ENCODE measurements at places on chromosomes 5 and 9.

DNA sequence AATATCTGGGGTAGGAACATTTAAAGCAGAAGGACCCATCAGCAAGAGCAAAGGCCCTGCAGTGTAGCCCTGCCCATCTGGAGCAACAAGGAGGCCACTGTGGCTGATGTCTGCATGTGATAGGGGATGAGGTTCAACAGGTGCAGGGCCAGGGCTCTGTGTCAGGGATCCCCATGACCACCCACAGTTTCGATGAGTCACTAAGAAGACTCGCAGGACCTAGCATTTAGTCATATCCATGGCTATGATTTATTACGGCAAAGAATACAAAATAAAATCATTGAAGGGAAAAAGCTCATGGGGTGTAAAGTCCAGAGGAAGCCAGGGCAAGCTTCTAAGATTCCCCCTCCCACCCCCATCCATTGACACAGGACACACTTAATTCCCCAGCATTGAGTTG is 188.6 kb downstream of the ADGRV1 start:
- no peak for DNase-seq

- DNase-seq, result no peak
These were observed 26.6 kb downstream of the LAMC3 start for GRCh38 chr9:131035548-131035947.

GRCh38 chr5:128111818-128112448 is 28.4 kb downstream of the SLC12A2 start:
- DNase-seq, result no peak

DNA sequence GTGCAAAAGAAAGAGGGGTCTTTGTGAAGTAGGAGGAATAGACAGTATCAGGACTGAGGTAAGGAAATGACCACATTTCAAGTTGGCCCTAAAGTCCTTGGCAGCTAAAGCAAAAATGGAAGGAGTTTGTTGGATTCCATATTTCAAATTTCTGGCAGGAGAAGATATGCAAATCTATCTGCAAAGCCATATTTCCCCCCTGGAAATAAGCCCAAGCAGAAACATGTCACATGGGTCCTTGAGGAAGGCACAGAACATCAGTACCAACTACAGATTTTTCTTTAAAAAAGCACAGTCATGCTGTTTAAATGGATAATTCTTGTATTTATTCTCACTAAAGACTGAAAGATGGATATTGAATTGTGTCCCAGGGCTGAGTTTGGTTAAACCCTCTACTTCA is 323.0 kb downstream of the TRIM32 start:
- no peak for DNase-seq

- peak; percentile 47 for DNase-seq
These were observed 91.6 kb downstream of the CFAP90 start for GRCh38 chr5:7759257-7759871.

DNA sequence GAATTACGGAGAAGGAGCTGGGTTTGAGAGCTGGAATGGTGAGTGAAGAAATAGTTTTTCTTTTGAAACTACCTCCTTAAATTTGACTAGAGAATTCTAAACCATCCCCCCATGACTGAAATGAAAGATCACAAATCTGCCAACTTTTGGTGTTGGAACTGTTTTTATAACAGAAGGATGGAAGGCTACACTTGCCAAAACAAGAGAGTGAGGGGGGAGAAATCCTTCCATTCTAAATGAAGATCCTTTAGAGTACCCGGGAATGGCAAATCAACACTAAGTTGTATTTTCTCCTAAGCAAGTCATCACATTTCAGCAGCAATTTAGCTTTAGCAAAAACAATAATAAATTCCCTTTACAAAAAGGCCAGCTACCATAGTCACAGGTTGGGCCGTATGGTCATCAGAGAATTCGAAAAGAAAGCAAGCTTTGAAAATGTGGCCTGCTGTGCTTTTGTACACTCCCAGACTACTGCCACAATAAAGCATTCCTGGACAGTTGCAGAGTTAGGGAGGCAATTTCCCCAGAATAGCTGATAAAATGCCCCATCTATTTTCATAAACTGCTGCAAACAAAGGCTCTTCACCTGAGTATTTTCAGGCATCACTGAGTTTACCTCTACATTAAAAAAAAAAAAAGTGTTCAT is 25.0 kb upstream of the FREM1 start:
- DNase-seq, result no peak

- DNase-seq, result no peak
These were observed 1.6 kb downstream of the LMX1B start for GRCh38 chr9:126615245-126615790.

- no peak for DNase-seq
These were observed at the start of gene PCDHA3 for GRCh38 chr5:140800816-140801493. PCDHA3 (plus strand) TSS chr5:140801057.

DNA sequence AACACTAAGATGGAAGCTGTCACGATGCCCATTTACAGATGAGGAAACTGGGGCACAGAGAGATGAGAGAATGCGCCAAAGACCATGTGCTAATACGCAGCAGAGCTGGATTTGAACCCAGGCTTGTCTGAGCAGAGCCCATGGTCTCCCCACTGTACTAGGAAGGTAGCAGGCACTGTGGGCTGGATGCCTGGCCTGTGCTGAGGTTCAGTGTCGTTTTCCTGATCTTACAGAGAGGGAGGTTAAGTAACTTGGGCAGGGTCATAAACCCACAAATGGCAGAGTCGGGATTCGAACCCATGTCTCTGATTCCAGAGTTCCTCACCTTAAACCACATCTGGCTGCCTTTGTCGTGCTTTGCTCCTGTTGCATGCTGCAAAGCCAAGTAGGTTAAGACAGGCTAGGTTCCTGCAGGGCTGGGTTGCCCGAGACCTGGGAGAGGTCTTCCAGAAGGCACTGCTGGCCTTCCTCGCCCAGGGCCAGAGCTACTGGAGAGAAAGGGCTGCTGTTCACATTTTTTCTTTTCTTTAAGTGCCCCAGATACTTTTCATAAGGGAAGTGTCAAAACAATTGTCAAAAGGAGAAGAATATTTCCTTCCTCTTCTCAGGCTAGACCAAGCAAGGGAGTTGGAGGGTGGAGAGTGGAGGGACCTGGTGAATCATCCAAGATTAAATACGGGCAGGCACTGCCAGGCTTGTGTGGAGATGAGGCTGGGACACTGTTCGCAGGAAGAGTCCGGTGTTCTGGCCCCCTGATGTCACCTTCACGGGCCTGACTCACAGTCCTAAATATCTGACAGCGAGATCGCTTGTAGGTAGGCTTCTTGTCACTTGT is 3.2 kb downstream of the NEK6 start:
- DNase-seq, result no peak

- no peak for DNase-seq
These were observed 68.3 kb upstream of the RGS7BP start for GRCh38 chr5:64437496-64437895.

DNA sequence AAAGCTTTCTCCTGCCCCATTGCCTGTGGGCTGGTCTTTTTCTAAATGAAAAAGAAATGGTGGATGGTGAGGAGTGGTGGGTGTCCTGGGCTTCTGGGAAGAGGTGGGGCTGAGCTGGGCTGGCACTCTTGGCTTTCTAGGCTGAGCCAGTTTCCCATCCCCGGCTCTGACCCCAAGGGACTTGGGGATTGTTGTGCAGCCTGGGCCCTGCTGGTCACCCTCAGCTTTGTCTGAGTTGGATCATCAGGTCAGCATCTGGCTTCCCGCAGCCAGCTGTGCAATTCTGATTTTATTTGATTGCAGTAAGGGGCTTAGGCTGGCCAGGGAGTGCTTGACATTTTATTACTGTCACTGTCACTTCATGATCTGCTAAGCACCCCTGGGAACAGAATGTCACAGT is 25.3 kb downstream of the GLRA1 start:
- DNase-seq, result no peak

DNA sequence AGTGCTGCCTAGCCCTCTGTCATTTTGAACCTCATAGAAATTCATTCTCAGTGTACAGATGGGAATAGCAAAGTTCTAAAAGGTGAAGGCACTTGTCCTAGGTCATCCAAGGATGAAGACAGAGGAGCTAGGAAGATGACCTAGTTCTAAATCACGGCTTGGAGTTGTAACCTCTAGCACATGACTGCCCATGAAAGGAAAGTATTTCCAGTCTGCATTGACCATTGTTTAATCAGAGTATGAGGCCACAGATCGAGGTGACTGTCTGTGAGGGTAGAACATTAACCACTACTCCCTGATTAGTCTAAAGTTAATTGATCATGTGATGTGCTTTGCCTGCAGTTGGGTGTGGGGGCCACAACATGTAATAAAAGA is 674 bp upstream of the TNFSF15 start:
- no peak for DNase-seq

GRCh38 chr5:99004960-99005359 is 76.2 kb upstream of the CHD1 start:
- DNase-seq, result no peak

DNA sequence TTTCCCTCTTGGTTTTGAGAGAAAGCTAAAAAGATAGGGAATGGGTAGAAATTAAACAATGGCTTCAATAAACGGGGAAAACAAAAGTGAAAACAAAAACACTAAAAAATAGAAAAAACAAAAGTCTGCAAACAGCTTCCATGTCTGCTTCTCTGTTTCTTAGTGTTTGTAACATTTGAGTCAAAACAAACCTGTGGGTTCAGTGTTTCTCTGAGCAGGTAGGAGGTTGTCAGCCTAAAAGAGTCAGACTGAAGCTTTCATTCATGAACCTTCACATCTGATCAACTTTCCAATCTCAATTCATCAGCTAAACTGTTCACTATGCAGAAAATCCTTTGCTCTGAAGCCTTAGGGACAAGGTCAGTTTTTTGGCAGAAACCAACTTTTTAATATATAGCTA is 102.5 kb upstream of the ADAMTS16 start:
- DNase-seq, result no peak

- no peak for DNase-seq
These were observed 39.1 kb downstream of the ERMP1 start for GRCh38 chr9:5793812-5794211.

- no peak for DNase-seq
These were observed 234.2 kb upstream of the MEF2C start for GRCh38 chr5:89117124-89117644.

DNA sequence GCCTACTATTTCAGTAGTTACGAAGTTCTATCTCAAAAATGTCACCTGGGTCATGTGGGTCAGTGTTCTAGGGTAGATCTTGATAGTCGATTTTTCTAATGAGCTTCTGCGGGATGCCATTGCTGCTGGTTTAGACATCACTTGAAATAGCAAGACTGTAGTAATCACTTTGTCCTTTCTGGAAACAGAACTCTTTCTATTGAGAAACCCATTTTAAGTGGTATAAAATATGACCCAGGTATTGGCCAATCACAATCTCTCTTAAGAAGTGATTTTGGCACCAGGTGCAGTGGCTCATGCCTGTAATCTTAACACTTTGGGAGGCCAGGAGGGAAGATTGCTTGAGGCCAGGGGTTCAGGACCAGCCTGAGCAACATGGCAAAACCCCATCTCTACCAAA is 17.6 kb downstream of the ARRDC3 start:
- DNase-seq, result no peak

GRCh38 chr5:117888688-117889087 is 1099.7 kb downstream of the DTWD2 start:
- DNase-seq, result no peak

DNA sequence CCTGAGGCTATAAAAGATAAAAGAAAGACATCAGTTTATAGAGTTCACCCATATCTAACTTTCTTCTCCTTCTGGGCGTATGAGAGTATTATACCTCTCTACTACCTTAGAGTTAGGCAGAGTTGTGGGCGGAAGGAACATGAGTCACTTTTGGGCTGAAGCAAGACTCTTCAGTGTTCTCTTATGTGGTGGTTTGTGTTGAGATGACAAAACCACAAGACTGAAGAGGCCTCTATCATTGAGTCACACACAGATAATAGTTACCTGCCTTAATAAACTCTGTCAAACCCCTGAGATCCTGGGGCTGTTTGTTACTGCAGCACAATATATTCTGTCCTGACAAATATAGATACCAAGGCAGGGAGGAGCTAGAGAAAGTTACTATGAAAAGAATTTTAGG is 184.2 kb downstream of the EFNA5 start:
- no peak for DNase-seq

DNA sequence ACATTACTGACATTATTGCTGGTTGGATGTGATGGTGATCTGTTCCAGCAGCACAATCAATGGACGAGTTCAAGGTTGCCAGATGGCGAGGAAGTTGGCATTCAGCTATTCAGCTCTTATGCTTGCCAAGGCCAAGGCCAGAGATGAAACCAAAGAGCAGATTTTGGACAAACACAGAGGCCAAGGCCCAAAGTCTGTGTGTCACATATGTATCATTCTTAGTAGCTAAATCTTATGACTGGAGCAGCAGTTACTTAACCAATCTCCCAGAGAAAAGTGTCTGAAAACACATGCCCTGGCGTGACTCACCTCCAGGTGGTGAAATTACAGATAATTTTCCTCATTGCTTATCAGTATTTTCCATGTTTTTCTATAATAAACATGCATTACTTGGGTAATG is 189.0 kb upstream of the EGFLAM start:
- DNase-seq, result no peak

DNA sequence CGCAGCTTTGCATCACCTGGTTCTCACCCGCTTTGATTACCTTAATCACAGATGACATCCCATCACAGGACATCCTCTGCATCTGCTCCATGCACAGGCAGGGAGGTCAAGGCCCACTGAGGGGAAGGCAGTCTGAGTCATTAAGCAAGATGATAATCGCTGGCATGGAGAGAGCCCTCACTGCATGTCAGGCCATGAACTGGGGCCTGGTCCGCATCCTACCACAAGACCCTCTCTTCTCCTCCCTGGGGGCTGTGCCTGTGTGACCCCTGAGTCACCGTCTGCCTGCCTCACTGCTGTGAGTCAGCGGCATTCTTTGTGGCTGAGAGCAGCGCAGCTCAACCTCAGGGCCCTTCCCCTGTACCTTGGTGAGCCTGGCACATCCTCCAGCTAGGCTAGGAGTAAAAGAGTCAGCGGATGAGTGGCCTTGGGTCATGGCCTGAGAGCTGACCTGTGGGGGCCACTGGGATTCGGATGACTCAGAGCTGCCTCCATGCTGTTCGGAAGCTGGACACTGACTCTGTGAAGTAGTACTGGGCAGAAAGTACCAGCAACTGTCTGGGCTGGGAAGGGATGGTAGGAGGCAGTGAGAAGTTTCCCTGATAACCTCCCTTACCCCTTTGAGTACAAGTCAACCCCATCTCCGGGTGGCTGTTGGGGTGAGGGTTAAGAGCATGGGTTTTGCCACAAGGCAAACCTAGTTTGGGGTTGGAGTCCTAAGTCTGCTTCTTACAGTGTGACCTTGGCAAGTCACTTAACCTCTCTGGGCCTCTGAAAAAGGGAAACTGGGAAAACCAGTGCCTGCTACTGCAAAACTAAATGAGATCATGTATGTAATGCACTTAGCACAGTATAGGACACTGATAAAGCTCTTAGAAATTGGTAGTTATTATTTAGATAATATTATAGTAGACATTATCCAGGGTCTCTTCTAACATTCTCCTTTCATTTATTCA is 14.6 kb upstream of the ARSI start:
- no peak for DNase-seq

GRCh38 chr5:95818181-95819147 is 4.1 kb downstream of the GLRX start:
- DNase-seq, result no peak

- no peak for DNase-seq
These were observed 7.4 kb downstream of the UGCG start for GRCh38 chr9:111904026-111904425.

- peak; percentile 40 for DNase-seq
These were observed 42.8 kb downstream of the CAMSAP1 start for GRCh38 chr9:135864447-135865049.

GRCh38 chr9:36867672-36868471 is 166.2 kb downstream of the PAX5 start:
- DNase-seq, result peak; percentile 30

All from NCI-H1436 (cell line).